ENCODE measurements at places on chromosomes 2 and 18. TPM values are rescaled to one million over a fixed set of nuclear protein-coding genes. Genes with fewer than 3 reads are reported as not detected.

DNA sequence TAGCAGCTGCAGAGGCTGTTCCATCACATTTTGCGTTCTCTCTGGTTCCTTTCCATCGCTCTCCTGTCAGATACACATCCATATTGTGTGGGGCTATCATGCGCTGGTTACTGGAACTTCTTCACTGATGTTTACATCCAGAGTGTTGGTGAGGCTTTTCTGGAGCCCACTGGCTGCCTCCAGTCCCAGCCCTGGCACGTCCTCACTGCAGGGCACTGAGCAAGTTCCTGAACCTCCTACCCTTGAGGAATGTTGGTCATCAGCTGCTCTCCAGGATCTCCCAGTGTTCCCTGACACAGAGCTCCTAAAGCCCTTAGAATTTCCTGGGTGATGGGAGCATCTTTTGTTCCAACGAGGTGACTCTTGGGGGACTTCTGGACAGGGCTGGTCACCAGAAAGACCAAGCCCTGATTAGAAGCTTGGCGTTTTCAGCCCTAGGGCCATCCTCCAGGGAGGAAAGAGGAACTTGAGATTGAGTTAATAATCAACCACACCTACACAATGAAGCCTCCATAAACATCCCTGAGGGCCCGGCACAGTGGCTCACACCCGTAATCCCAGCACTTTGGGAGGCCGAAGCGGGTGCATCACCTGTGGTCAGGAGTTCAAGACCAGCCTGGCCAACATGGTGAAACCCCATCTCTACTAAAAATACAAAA lies 81.3 kb downstream of the TFCP2L1 start:
- DNase-seq, result no peak

- DNase-seq, result no peak
These were observed 44.4 kb downstream of the FBLN7 start for GRCh38 chr2:112182581-112183034.

- DNase-seq, result no peak
These were observed 22.8 kb downstream of the ASB18 start for GRCh38 chr2:236241181-236242056.

- peak; percentile 15 for DNase-seq
These were observed 168.0 kb downstream of the SPP2 start for GRCh38 chr2:234218266-234219045.

GRCh38 chr2:135603543-135603942 lies 72.3 kb downstream of the R3HDM1 start:
- DNase-seq, result no peak

GRCh38 chr2:211390536-211391188 lies 834.3 kb downstream of the CPS1 start:
- peak; percentile 14 for DNase-seq

DNA sequence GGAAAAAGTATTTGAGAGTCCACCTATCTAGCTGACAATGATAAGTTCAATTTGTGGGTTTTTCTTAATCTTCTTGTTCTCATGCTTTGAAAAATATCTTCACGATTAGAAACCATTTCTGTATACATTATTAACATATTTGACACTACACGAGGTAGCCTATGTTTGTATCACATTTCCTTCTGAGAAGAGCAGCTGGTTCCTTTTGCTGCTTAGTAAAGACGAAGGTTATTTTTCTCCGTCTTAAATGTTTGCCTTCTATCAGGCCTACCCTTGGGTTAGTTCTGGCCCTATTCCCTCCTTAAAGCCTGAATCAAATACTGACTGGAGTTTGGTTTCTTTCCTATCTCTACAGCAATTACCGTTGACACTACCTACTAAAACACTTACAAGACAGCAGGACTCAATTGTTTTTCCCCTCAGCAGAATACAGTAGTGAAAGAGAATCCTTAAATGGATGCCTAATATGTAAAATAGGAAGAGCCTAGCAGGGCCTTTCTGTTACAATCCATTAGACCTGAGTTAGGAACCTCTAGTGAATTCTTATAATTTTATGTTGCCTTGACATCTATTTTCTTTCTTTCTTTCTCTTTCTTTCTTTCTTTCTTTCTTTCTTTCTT lies 790.4 kb downstream of the EPHA4 start:
- DNase-seq, result no peak

DNA sequence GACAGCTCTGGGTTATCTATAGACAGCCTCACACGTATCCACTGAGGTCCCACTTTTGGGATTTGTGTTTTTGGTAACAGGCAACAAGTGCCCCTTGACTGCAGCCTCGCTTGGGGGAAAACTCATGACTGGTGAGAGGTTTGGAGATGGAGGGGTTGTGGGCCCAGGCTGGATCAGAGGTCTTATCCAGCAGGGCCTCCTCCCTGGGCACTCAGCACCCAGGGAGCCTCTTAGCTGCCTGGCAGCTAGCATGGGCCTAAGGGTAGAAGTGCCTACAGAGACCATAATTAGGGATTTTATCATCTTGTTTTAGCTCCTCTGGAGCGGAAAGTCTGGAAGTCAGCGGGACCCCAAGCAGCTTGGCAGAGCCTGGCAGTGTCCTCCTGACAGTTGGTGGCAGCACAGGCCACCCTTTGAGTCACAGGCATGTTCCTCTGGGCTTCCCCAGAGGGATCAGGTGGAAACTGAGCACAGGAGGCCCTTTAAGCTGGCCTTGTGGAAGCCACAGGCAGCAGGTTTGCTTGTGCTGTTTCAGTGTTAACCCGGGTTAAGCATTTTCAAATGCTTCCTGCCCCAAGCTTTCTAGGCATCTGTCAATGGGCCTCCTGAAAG lies 143.1 kb downstream of the KCTD1 start:
- DNase-seq, result no peak

- no peak for DNase-seq
These were observed 87.3 kb downstream of the CBLN2 start for GRCh38 chr18:72456802-72457201.

DNA sequence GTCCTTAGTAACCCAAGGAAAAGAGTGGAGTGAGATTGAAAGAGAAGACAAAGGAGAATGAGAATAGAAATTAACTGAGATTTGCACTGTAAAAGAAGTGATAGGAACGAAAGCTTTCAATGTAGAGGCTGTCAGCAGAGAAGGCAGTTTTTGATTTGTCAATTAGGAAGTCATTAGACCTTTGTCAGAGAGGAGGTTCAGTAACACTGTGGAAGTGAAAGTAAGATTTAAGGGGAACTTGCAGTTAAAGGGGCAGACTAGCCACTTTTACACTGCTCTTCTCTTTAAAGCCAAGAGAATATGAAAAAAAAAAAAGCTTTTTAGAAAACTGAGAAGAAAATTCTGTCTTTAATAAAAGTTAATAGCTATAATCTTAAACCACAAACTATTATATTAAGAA lies 11.5 kb upstream of the KYNU start:
- no peak for DNase-seq

DNA sequence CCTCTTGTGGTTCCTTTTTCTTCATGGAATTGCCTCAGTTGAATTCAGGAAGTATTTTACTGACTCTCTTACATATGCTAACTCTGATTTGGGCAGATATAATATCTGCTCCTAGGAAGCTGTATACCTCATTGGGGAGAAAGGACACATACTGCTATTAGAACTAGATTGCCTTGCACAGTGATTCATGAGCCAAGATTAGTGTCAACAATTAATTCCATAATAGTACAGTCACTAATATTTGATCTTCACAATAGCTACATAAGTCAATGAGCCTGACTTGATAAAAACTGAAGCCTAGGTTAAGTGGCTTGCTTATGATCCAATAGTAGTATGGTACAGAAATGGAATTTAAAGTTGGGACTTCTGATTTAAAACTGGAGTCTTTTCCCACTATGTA lies 127.6 kb downstream of the ETAA1 start:
- no peak for DNase-seq

- DNase-seq, result no peak
These were observed 711 bp downstream of the SFXN5 start for GRCh38 chr2:73070643-73071359.

- no peak for DNase-seq
These were observed 305.2 kb downstream of the ARHGAP15 start for GRCh38 chr2:143434445-143434844.

DNA sequence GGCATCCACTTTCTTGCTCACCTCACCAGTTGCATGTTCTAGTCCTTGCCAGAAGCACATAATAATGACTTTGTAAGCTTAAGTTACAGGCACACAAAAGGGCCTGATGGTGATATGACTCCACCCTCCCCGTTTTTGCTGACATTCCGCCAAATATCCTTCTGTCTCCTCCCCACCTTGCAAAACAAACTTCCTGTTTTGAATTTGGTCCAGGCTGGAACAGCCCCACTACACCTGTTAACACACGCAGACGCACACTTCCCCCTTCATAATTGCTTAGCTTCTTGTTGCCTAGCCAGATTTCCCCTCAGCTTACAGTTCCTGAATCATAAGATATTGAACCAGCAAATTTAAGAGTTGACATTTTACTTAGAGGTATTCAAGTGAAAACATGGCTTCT lies at the start of gene MGAT5:
Gene MGAT5 (plus strand): TSS at position 269 of the 400 bp plus-strand sequence. CDS start 332 bp downstream, outside the sequence.
- DNase-seq, result no peak

GRCh38 chr2:161386228-161386824 lies 29.8 kb upstream of the TBR1 start:
- no peak for DNase-seq

GRCh38 chr2:128292599-128293425 lies 25.9 kb downstream of the HS6ST1 start:
- DNase-seq, result no peak

DNA sequence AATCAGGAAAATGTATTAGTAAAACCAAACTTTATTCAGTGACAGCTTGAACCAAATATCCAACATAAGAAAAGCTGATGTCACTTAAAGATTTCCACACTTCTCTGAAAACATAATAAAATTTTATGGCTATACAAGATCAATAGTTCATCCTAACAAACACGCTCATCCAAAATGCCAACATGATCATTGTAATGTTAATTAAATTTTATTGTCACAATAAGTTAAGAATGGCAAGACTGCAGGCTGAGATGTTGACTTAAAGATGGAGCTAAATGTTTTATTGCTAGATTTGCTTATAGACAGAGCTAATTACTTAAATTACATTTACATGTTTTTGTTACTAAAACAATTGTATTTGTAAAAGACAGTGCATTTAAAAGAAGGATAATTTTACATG lies 140.3 kb downstream of the ERBB4 start:
- no peak for DNase-seq

The EPHA4 gene
- 12.2 TPM for polyA plus RNA-seq

The TMEM17 gene
- 1.5 TPM for polyA plus RNA-seq

The GALR1 gene
- polyA plus RNA-seq, result 0.09 TPM

The GAL3ST2 gene
- not detected for polyA plus RNA-seq

The IL1RN gene
- 1.9 TPM for polyA plus RNA-seq
